ENCODE measurements at places on chromosomes 1 and 21.

- DNase-seq: no peak
Measured at GRCh38 chr21:31103163-31103562, 64.9 kb upstream of the KRTAP19-8 start.

DNA sequence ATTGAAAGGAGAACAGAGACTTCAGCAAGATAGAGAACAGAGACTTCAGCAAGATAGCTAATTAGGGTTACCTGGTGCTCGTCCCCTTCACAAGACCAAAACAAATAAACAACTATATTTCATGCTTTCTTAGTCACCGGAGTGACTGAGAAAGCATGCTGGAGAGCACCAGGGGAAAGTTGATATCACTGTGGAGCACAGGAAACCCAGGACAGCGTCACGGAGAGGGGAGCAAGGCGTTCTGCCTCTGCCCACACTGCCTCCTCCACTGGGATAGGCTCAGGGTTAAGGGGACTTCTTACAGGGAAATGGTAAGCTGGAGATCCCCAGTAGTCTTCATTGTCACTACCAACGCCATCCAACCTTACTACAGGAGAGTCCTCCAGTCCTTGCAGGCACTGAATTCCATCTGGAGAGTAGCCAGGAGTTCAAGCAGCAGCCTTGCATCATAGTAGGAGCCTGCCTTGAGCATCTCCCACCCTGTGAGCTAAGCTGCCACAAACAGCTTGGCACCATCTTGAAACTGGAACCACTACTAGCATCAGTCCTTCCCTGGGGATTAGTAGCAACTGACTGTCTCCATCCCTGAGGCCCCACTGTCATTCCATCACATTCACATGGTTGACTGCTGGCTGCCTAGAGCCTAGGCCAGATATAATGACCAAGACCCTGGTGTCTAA lies 239.4 kb downstream of the PLPP3 start:
- DNase-seq: no peak

DNA sequence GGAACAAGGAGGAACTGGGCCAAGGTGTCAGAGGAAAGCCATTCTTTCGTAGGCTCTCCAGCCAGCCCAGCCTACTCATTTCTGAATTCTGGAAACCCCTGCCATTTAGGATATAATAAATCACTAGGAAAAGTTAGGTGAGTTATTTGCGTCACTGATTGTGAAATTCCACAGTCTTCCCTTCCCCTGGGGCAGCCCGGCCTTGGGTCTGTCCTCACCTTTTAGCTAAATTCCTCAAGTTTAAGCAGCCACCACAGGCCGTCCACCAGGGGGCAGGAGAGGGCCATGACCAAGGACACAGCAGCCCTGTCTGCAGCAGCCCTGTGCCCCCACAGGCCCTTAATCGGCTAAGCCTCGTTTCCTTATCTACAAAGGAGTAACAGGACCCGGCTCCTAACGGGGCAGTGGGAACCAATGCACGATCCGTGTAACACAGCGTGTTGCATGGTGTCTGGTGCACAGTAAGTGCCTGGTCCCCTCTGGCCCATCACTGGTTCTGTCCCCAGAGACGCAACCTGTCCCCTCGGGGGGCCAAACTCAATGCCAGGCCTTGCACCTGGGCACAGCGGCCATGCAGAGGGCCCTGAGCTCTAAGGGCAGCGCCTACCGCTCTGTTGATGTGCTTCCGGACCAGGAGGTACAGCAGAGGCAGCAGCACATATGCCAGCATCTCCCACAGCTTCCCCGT lies 18.1 kb downstream of the GPR157 start:
- DNase-seq: no peak

- no peak for DNase-seq
Measured at GRCh38 chr1:156664767-156665411, 12.3 kb downstream of the NES start.

GRCh38 chr1:27562534-27563340 lies 41.2 kb downstream of the AHDC1 start:
- DNase-seq: no peak

GRCh38 chr1:153698020-153698922 lies 19.8 kb downstream of the NPR1 start:
- no peak for DNase-seq

DNA sequence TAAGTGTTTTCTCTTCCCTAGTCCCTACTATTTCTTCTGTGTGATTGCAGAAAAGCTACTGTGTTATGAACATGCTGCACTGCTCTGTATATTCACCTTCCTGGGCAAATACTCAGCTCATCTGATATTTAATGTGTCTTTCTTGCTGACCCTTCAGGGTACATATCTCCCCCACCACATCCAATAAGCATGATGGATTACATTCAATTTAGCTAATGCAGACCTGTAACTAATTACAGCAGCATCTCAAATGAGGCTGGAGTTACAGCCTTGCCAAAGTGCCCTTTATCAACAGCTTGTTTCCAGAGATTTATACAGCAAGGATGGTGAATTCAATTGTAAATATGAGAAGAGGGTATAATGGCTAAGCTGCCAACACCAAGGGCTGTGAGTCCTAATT lies 144.0 kb downstream of the KCNH1 start:
- DNase-seq: no peak
